ENCODE measurements at places on chromosomes 2 and 18. TPM values are rescaled to one million over a fixed set of nuclear protein-coding genes. Genes with fewer than 3 reads are reported as not detected.

ITGB6 gene
- not detected for polyA plus RNA-seq

CCT4 gene
- 116 TPM for polyA plus RNA-seq

SDC1 gene
- 1.3 TPM for polyA plus RNA-seq

PLCL1 gene
- polyA plus RNA-seq: 0.23 TPM

USP37 gene
- 9.8 TPM for polyA plus RNA-seq

CTNNA2 gene
- not detected for polyA plus RNA-seq

SETBP1 gene
- polyA plus RNA-seq: 16.8 TPM

CXCR1 gene
- 0.35 TPM for polyA plus RNA-seq

SERPINB12 gene
- not detected for polyA plus RNA-seq

IL37 gene
- polyA plus RNA-seq: not detected

RAMP1 gene
- not detected for polyA plus RNA-seq

METTL21A gene
- 56.9 TPM for polyA plus RNA-seq

HAAO gene
- polyA plus RNA-seq: 5.7 TPM

MROH2A gene
- polyA plus RNA-seq: not detected

DYNAP gene
- not detected for polyA plus RNA-seq

ICOS gene
- 0.29 TPM for polyA plus RNA-seq

GPR39 gene
- not detected for polyA plus RNA-seq

PAX3 gene
- not detected for polyA plus RNA-seq

CD28 gene
- polyA plus RNA-seq: 1.3 TPM

CTAGE1 gene
- polyA plus RNA-seq: not detected

UGT1A4 gene
- not detected for polyA plus RNA-seq

CPS1 gene
- polyA plus RNA-seq: not detected

OR6B2 gene
- not detected for polyA plus RNA-seq

CCDC85A gene
- polyA plus RNA-seq: 0.15 TPM

PARD6G gene
- polyA plus RNA-seq: not detected

MC2R gene
- not detected for polyA plus RNA-seq

MGAT4A gene
- 54.6 TPM for polyA plus RNA-seq

GALNT13 gene
- polyA plus RNA-seq: not detected

SLC14A1 gene
- 3.5 TPM for polyA plus RNA-seq

HOXD11 gene
- not detected for polyA plus RNA-seq

SERPINB7 gene
- not detected for polyA plus RNA-seq

SCN2A gene
- polyA plus RNA-seq: 0.06 TPM

TNP1 gene
- polyA plus RNA-seq: not detected

RGPD3 gene
- 0.06 TPM for polyA plus RNA-seq

ABCB11 gene
- polyA plus RNA-seq: not detected

IL18RAP gene
- 0.55 TPM for polyA plus RNA-seq

AQP12A gene
- not detected for polyA plus RNA-seq

LOXHD1 gene
- not detected for polyA plus RNA-seq

HOXD9 gene
- polyA plus RNA-seq: not detected

ZC3H6 gene
- 7.5 TPM for polyA plus RNA-seq

TMEM200C gene
- polyA plus RNA-seq: not detected

ACVR1C gene
- 0.23 TPM for polyA plus RNA-seq

FBXO36 gene
- polyA plus RNA-seq: 0.63 TPM

COBLL1 gene
- 114 TPM for polyA plus RNA-seq

KCNE4 gene
- polyA plus RNA-seq: not detected

ZAP70 gene
- 4.6 TPM for polyA plus RNA-seq

HOXD3 gene
- not detected for polyA plus RNA-seq

ZFP36L2 gene
- 249 TPM for polyA plus RNA-seq

PHOSPHO2 gene
- polyA plus RNA-seq: 3.8 TPM

METAP1D gene
- 3.6 TPM for polyA plus RNA-seq

ASTL gene
- polyA plus RNA-seq: not detected

FTCDNL1 gene
- polyA plus RNA-seq: 2.0 TPM

PSME4 gene
- polyA plus RNA-seq: 6.3 TPM

IL1RL1 gene
- polyA plus RNA-seq: not detected

PROC gene
- not detected for polyA plus RNA-seq

OSR1 gene
- not detected for polyA plus RNA-seq

CCL20 gene
- polyA plus RNA-seq: not detected
